H7 (cell line): ENCODE measurements at places on chromosomes 7 and 10. TPM values are rescaled to one million over a fixed set of nuclear protein-coding genes. Genes with fewer than 3 reads are reported as not detected.

GRCh38 chr7:134941185-134941900 is 45.0 kb upstream of the AGBL3 start:
- peak; percentile 19 for DNase-seq

- peak; percentile 19 for DNase-seq
Observed at GRCh38 chr10:103543617-103544525, 50.4 kb downstream of the NEURL1 start.

Gene SUGCT
- 3.2 and 4.3 TPM in 2 replicates for total RNA-seq

- DNase-seq: peak; percentile 66
Observed at GRCh38 chr7:73615886-73616285, 8.4 kb downstream of the MLXIPL start.

DNA sequence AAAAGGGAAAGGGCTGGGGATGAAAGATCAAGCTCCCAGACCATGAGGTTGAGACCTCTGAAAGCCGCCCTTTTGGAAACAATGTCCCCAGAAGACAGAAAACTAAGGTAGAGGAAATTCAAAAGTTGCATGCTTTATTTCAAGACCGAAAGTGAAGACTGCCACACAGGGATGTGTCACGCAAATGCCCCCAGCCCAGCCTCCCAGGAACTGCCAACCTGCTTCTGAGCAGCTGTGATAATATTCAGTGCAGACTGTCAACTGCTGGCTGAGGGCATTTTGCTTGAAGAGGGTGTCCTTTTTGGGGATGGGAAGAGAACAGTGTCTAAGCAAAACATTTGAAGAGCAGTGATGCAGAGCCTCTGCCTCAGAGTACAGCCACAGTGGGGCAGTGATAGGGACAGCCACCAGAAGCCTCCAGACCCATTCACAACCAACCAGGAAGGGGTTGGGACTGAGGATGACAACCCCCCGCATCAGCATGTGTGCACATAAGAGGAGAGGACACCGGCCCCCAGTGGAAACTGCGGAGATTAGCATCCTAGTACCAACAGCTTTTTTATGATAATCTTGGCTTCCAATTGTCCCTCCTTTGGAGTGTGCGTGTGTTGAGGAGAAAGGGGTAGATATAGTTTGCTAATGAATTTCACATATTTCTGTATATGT is 34.7 kb upstream of the NFE2L3 start:
- peak; percentile 47 for DNase-seq

- DNase-seq: peak; percentile 15
Observed at GRCh38 chr10:127908106-127908958, 1.4 kb downstream of the PTPRE start.

Gene UCN3
- not detected in 2 replicates for total RNA-seq

DNA sequence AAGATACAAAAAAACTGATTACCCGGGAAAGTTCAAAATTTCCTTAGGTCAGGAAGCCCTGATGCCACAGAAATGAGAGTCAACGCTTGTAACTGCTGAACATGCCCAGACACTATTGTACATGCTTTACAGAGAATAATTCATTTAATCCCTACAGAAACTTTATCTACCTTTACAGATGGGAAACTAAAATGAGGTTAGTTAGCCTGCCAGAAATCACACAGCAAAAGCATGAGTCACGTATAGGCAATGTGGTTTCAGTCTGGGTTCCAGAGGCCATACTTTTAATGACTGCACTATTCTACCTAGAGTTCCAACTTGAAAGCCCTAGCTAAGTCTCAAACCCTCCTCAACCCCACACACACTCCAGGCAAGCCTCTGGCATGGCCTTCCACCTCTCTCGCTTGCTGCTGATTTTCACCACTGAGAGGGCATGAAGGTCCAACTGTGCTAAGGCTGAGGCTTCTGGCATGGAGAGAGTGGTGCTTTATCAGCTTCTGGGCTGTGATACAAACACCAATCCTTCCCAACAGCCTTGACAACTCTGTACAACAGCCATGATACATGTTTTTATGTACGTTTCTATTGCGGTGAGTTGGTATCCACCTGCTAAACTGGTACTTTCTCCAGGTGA is 1011.2 kb upstream of the GHITM start:
- DNase-seq: no peak

GRCh38 chr7:96778263-96778662 is 68.6 kb upstream of the SEM1 start:
- DNase-seq: peak; percentile 55

Gene CYP26C1
- 0.26 and 0.28 TPM in 2 replicates for total RNA-seq

GRCh38 chr7:68678196-68678595 is 920.1 kb upstream of the AUTS2 start:
- DNase-seq: no peak

DNA sequence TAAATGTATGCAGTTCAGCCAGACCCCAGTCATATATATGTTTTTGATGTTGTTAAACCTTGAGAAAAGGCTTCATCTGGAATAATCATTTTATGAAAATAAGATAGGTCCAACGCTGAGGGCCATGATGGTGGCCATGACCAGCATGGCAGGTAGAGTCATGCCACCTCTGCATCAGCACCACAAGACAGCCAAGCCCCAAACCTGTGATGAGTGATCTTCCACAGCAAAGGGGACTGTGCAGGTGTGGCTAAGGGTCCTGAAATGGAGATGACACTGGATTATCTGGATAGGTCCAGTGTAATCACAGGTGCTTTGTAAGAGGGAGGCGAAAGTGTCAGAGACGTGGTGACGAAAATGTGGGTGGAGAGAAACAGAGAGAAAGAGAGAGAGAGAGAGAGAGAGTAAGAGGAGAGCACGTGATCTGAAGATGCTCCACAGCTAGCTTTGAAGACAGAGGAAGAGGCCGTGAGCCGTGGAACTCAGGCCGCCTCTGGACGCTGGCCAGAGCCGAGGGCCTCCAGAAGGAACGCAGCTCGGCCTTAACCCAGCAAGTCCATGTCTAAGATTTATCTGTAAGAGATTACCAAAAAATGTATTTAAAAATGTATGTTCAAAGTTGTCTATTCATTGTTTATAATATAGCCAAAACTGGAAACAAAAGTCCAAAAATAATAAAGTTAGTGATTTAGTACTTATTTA is 304.4 kb upstream of the SHH start:
- no peak for DNase-seq

Gene CYP3A7
- not detected in 2 replicates for total RNA-seq

DNA sequence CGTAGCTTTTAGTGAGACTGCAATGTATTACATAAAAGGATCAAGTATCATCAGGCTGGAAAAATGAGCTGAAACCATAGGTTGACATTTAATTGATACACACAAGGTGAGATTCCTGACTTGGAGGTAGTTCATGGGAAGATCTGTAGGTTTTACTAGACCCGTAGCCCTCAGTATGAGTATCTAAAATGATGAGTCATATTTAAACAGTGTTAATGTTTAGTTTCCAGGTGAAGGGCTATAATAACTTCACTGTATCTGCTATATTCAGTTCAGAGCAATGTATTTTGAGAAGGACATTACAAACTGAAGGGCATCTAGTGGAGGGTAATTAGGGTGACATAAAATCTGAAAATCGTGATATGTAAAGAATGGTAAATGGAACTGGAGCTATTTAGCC is 35.0 kb downstream of the ENTPD1 start:
- no peak for DNase-seq

Gene PON3
- not detected in 2 replicates for total RNA-seq

GRCh38 chr10:132833421-132834111 is 47.6 kb upstream of the NKX6-2 start:
- DNase-seq: peak; percentile 40

DNA sequence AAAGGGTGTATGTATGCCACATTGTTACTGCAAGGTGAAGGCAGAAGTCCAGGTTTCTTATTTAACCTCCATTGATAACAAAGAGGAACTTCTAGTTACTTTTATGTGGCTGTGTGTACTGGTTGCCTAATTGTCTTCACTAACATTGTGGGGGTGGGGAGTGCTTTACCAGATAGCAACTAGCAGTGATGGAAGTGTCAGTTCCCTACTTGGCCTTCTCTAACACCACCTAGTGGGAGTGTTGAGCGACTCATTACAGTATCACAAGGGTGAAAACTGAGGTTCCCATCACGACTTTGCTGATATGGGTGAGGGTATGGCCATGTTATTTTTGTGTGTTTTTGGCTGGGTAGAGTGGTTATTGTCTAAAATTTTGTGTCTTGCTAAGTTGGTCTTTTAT is 274.4 kb downstream of the THSD7A start:
- DNase-seq: peak; percentile 65

- DNase-seq: no peak
Observed at GRCh38 chr7:87818336-87818735, 57.8 kb downstream of the SLC25A40 start.

DNA sequence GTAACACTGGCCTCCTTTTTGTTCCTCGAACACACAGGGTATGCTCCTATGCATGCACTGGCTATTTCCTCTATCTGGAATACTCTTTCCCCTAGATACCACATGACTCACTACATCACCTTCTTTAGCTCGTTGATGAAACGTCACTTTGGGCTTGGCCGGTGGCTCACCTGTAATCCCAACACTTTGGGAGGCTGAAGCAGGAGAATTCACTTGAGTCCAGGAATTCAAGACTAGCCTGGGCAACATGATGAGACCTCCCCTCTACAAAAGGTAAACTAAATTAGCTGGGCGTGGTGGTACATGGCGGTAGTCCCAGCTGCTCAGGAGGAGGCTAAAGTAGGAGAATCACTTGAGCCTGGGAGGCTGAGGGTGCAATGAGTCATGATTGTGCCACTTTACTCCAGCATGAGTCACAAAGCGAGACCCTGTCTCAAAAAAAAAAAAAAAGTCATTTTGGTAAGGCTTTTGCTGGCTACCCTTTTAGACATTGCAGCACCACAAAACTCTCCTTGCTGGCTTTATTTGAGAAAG is 14.5 kb downstream of the ANKIB1 start:
- DNase-seq: no peak

GRCh38 chr10:93813507-93814465 is 56.0 kb downstream of the LGI1 start:
- DNase-seq: peak; percentile 53

DNA sequence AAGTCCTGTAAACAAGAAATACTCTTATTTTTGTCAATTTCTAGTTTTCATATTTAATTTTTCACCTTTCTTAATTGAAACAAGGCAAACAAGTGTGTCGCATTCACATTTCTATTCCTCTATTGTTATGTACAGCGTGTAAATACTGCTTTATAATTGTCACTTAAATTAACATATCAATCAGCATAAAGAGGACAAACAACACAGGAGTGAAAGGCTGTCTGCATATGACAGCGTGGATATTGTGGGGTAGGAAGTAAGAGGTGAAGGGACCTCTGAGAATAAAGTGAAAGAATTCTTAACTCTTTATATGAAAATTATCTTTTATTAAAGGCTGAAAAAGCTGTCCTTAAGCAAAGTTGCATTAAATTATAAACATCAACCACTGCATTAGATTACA is 797.9 kb upstream of the COBL start:
- no peak for DNase-seq

Gene PAPSS2
- total RNA-seq: 25.3 and 25.8 TPM in 2 replicates
